Spleen (tissue), 13 donors: ENCODE measurements at places on chromosomes 3 and 15. TPM values are rescaled to one million over a fixed set of nuclear protein-coding genes. Genes with fewer than 3 reads are reported as not detected.

DNA sequence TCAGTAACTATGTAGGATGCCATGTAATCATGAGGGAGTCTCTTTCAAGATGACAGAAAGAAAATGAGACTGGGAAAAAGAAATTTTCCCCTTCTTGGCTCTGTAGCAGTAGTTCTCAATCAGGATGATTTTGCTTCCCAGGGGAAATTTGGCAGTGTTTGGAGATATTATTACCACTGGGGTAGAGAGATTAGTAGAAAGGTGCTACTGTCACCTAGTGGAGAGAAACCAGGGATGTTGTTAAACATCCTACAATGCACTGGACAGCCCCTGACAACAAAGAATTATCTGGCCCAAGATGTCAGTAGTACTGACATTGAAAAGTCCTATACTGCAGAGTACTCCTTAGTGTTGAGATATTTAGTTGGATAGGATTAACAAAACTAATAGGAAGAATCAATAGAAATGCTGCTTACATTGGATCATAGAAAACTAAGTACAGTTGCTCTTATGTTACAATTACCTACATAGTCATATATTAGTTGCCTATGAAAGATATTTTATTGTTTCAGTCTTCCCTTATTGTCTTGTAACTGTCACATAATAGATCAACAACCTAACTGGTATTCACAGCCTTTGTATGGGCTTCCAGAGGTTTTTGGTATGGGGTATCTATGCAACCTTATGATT lies 433.3 kb downstream of the RAP2B start:
- no peak for DNase-seq

GRCh38 chr3:63857311-63857710 lies 6.3 kb downstream of the THOC7 start:
- DNase-seq = no peak

The CHRNA5 gene
- 0.11 TPM for polyA plus RNA-seq

The TNIK gene
- 0.85 TPM for polyA plus RNA-seq

- no peak for DNase-seq
These were observed 43.1 kb downstream of the DNAJB8 start for GRCh38 chr3:128423525-128424147.

DNA sequence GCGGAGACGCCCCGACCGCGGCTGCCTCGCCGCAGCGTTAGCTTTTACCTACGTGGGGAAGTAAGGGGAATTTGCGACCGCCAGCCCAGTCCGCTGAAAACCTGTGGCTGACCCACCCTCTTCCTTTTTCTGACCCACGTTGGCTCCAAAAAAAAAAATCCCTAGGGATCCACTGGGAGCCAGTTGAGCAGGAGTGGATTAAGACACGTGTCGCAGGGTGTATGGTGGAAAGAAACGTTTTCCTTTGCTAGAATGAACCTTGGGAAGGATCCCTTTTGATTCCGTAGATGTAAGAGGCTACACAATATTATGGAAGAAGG lies 575 bp upstream of the PCYT1A start:
- DNase-seq = no peak

GRCh38 chr15:68488966-68489365 lies 57.0 kb upstream of the ITGA11 start:
- DNase-seq = no peak

GRCh38 chr15:84921121-84921520 lies 36.7 kb downstream of the SLC28A1 start:
- DNase-seq = no peak

- DNase-seq = no peak
These were observed 2.7 kb downstream of the TTC21A start for GRCh38 chr3:39110041-39110639.

DNA sequence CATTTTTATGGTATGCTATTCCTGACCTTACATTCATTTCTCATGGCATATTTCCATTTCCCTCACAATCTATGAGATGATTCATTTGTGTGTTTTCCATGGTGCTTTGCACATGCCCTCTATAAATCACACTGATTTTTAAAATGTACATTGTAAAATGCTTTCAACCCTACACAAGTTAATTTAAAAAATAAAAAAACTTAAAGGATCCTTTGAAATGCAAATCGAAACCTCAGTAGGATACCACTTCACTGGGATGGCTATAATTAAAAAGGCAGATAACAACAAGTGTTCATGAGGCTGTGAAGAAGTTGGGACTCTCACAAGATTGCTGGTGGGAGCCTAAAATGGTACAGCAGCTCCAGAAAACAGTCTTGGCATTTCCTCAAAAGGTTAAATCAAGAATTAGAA lies 83.5 kb downstream of the FMN1 start:
- DNase-seq = no peak

The KBTBD13 gene
- polyA plus RNA-seq = not detected

DNA sequence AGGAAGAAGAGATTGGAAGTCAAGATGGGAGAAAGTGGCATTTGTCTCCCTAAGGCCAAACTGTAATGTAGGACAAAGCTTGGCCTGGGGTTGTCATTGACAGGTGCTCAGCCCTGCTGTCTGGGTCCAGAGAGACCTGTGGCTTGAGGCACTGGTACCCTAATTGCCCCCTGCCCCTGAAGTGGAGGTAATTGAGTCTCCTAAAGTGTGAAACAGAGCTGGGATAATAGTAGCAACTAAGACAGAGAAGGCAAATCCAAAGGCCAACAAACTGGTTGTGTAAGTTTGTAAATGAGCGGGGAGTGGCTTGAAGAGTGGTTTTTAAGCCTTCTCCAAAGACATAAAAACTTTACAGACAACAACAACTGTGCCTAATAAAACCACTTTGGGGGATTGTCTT lies 264.2 kb upstream of the ROPN1 start:
- DNase-seq = no peak

- peak; percentile 70 for DNase-seq
These were observed 1.9 kb downstream of the VILL start for GRCh38 chr3:37992271-37993066.

DNA sequence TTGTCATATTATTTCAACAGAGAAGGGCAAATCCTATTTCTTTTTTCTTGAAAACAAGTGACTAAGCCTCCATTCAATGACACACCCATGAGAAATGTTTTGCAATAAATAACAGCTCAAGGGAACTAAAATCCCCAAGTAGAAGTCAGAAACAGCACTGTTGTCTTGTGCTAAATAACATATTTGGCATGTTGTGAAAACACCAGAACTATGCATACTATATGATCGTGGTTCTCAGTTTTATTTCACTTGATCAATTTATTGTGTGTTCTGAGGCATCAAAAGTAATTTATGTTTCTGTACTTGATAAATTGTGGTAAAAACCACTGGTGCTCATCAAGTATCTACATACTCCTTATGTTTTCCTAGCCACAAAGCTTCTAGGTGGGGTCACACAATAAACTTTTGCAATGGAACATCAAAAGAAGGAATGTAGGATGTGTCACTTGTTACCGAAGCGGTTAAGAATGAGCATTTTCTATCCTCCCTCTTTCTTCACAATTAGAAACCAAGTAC lies 691.7 kb upstream of the CBLB start:
- DNase-seq = no peak

DNA sequence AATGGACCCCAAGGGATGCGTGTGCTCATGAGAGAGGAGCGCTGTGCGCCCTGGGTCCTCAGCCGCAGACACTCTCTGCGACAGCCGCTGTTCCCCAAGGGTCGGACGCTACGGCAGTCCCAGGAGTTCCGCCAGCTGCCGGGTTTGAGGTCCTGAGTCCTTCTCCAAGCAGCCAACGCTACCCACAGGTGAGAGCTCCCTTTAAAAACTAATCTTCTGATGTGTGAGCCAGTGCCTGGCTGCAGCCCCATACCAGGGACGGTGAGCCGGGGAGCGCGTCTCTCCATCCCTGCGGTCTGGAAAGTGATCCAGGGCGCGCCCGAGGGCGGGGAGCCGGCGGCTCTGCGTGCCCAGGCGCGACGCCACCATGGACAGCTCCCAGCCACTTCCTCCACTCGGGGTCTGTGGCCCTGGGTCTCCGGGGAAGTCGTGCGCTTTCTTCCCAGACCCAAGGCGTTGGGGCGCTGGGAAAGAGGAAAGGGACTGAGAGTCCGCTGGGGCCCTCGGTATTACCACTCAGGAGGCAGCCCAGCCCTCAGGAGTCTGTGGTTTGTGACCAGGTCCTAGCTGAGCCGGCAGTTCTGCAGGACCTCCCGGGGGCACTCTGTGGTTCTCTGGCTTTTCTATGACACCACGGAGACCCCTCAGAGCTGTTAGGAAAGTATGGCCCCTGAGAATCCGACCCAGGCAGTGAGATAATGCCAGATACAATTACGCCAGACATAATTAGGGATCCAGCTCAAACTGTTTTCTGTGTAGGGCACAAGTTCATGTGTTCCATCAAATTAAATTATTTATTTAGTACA lies 1.4 kb downstream of the CEMIP start:
- DNase-seq = no peak

DNA sequence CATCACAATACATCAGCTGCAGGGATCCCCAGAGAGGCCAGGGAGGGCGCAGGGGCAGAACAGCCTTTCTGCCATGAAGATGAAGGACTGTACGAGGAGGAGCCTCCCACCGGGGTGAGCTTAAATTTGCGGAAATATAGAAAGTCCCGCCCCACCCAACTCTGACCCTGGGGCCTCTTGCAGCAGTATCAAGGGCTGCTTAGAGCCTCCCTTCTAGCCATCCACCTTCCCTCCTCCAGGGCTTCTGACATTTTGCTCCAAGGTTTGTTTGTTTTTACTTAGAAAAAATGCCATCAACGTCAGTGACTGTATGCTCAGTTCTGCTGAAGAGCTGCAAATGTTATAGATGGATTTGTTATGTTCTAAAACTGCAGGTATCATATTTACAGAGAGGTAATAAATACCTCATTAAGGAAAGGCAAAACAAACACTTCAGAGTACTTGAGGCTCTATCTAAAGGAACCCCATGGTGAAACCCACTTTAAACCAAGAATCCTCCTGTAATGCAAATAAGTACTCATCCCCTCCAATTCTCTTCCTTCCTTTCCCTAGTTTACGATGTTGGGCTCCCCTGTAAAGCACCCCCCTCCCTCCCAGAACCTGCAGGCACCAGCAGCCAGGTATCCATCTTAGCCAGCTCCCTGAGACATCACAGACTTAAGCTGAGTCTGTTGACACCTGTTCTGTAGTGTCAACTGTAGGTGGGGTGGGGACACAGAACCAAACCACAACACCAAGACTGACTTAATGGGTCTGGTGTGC lies 30.5 kb downstream of the RFTN1 start:
- DNase-seq = peak; percentile 88

The RASGRF1 gene
- polyA plus RNA-seq = 0.57 TPM

The CCK gene
- not detected for polyA plus RNA-seq

- no peak for DNase-seq
These were observed 522 bp downstream of the PDZRN3 start for GRCh38 chr3:73624017-73624820.
